ENCODE measurements at places on chromosomes 1 and 21. TPM values are rescaled to one million over a fixed set of nuclear protein-coding genes. Genes with fewer than 3 reads are reported as not detected.

DNA sequence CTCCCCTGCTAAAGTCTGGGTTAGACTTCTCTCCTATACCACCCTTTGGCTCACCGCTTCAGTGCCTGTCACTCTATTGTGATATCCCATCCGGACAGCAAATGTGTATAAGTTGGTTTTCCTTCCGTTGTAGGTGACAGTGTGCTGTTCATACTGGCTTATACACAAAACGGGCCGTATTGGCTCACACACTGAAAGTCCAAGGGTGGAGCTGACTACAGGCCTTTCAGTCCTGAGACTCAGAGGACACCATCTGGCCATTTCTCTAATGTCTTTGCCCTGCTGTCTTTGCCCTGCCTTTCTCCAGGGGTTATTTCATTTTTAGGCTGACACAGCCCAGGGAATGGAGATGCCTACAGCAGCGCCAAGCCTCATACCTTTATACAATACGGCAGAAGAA is 90.7 kb downstream of the URB2 start:
- DNase-seq = no peak

DNA sequence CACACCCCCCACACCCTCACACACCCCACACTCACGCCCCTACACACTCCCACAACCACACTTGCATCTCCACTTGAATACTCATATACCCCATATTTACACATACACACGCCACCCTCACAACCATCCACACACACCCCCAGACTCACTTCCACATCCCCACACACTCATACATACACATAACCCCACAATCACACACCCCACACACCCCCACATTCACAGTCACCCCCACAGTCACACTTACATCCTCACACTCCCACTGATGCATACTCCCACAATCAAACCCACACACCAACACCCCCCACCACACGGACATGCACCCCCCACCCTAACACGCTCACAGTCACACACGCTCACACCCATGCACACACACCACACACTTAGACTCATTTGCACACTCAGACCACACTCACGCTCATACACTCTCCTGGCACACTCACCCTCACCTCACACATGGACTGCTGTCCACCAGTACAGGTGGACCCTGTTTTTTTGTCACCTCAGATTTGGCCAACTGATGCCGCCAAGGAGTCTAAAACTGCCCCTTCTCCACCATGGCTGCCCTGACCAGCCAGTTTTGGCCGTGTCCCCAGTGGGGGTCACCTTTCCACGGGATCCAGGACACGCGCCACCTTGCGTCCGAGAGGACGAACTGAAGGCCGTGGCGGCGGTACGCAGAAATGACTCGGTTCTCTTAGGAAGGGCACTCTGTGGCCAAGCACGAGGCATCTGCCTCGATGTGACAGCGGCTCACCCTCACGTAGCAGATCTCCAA is 45.3 kb upstream of the EDN2 start:
- DNase-seq = no peak

DNA sequence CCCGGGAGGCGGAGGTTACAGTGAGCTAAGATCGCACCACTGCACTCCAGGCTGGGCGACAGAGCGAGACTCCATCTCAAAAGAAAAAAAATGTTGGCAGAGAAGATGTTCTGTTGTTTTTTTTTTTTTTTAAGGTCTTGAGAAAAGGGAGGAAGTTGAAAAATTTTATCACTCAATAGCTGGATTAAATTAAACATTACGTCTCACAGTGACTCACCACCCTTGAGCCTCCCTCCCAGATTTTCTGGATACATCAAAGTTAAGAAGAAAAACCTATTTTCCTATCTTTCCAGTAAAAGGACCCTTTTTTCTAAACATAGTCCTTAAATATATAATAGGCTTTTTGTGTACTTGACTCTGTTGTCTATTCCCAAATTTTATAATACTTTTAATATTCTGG is 35.5 kb downstream of the IFNAR1 start:
- DNase-seq = peak; percentile 60

GRCh38 chr1:58922302-58923089 is 138.6 kb upstream of the JUN start:
- peak; percentile 39 for DNase-seq

- DNase-seq = no peak
These were observed 265.3 kb downstream of the MRPL39 start for GRCh38 chr21:25341981-25342380.

DNA sequence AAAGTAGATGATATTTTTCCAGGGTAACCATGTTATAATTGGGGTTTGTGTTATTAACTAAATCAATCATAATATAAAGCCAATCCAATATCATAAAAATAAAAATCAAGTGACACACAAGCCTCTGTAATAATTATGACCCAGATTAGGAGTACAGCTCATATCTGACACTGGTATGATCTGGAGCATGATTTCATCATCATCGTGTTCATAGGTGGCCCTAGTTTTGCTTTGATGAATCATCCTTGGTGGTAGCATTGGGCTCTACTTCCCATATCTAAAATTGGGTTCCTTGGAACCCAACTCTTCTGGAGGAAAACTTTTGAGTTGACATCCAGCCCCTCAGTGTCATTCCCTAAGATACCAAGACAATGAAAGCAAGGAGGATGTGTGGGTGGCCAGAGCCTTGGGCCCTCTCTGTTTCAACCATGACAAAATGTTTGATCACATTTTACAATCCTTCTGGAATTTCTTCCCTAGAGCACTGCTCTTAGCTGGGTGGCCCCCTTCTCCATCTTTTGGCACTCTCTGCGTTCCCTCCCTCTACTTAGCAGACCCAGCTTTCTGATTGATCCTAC is 37.0 kb upstream of the ENAH start:
- no peak for DNase-seq

GRCh38 chr1:87958716-87959115 is 630.0 kb downstream of the LMO4 start:
- DNase-seq = no peak

GRCh38 chr1:84653130-84653677 is 37.1 kb downstream of the SSX2IP start:
- DNase-seq = no peak

DNA sequence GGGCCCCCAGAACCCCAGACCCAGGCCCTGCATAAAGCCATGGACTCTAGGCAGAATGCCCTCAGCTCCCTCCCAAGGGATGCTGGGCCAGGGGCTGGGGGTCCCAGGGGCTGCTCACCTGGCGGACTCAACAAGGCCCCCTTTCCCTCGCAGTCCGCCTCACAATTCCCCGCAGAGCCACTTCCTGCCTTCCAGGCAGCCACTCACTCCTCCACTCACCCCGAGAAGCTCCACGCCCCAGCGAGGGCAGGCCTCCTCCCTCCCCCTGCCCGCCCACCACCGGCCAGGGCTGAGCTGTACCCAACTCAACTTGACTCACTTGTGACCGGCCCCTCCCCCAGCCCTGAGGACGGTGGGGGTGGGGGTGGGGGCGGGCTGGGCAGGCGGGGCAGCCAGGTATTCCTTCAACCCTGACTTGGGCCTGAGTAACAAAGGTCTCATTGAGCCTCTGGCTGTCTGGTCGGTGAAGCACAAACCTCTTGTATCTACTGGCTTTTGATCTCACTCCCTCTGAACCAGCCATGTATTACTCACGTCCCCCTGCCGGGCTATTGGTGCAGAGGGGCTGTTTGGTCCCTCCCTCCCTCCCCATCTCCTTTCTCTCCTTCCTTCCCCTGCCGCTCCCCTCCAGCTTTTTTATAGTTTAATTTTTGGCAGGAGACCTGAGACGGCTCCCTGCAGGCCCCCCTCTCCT is 5.9 kb downstream of the BLACAT1 start:
- DNase-seq = no peak

- DNase-seq = no peak
These were observed 646.7 kb downstream of the LTN1 start for GRCh38 chr21:28345934-28346333.

DNA sequence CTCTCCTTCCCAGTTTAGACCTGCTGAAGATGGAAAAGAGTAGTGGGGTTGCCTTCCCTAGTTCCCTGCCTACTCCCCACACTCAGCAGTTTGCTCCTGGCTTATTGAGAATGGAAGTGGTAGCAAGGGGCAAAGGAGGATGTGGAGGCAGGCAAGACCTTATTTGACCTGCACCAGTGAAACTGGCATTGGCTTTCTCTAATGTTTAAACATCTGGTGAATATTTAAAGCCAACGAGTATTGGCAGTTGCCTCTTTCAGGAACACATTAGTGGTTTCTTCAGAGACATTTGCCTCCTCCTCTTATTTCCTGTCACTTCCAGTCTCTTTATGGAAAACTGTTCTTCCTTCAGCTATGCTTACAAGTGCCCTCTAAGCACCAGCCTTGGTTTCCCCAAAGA is 62.4 kb upstream of the VAV3 start:
- DNase-seq = no peak

- DNase-seq = peak; percentile 36
These were observed 18.4 kb downstream of the CCT3 start for GRCh38 chr1:156319664-156320063.

GRCh38 chr1:14926818-14927575 is 226.6 kb upstream of the TMEM51 start:
- DNase-seq = no peak

DNA sequence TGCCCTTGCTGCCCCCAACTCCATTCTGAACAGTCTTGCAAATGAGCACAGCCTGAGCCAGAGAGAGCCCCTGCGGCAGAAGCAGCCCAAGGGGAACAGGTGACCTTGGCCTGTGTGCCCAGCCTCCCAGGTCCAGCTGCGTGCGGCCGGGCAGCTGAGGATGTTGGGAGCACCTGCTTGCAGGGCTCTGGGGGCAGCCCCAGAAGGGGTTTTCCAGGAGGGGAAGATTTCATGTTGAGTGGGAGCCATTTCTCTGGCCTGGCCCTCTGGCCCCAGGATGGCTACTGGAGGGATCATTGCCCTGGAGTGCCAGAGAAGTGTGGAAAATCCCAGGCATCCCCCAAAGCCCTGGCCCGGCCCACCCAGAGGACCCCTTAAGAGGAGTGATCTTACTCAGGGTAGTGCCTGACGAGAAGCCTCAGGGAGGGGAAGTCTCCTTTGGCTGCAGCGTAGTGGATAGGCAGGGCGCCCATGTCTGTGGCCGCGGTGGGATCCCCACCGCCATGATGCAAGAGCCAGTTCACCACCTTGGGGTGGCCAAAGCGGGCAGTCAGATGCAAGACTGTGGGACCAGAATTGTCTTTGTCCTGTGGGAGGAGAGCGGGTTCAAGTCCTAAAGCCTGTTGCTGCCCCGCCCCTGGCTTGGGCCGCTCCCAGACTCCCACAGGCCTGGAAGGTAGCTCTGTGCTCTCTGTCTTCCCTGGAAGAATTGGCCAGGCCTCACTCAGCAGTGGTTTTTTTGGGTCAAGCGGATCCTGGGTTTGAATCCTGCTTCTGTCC is 20.6 kb upstream of the RNU1-4 start:
- DNase-seq = no peak

DNA sequence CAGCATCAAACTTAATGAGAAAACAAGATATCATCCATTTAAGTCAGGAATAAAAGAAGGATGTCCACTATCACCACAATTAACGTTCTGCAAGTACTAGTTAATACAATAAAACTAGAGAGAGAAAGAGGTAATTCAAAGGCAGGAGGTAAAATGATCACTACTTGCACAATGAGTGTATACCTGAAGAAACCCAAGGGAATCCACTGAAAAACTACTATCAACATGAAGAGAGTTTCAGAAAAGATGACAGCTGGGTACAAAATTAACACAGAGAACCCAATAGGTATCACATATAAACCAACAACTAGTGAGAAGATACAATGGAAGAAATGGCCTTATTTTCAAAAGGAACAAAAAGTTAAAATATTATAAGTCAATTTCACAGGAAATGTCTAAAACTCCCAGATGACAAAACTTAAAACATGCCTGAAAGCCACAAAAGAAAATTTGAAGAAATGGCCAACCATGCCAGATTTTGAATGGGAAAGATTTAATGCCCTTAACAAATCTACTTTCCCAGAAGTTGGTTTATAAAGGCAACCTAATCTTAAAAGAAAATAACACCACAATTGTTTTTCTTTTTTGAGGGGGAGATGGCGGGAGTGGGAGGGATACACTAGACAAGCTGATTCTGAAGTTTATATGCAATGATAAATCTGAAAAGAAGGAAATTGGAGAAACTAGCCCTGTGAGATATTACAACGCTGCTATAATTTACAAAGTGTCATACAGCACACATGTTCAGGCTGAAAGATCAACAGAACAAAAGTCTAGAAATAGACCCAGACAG is 17.8 kb downstream of the VPS26C start:
- no peak for DNase-seq

DNA sequence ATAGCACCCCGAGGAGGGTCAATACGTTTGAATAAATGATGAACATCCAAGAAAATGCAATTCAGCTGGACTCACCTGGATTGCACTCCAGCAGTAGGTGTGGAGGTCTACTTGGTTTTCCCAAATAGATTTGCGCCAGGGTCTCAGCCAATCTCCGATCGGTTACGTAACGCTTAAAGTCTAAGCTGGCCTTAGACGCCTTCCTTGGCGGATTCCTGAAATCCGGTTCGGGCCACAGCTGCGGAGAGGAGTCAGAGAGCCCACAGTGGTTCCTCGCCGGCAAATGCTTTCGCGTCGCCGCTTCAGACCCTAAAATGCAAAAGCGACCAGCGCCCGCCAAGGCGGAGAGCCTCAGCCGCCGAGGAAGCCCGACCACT is 322 bp downstream of the TFB2M start:
- no peak for DNase-seq

GRCh38 chr1:17763417-17763816 is 8.3 kb downstream of the ACTL8 start:
- no peak for DNase-seq

- DNase-seq = no peak
These were observed 383.3 kb downstream of the RRAGC start for GRCh38 chr1:38476111-38476849.

GRCh38 chr1:22184892-22185612 is 42.2 kb upstream of the WNT4 start:
- DNase-seq = peak; percentile 60

DNA sequence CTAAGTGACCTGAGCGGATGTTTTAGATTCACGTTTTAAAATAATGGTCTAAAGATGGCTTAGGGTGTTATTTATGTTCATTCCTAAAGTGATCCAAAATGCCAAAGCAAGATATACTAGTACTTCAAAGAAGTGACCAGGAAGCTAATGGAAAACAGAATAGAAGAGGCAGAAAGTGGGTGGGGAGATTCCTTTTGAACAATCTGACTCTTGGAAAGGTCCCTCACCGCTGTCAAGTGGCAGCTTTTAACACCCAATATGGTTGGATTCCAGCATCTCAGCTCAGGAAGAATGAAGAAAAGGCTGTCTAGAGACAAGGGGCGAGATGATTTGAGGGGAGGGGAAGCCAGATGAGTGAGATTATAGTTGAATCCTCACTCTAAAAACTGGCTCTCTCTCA is 90.3 kb downstream of the SCMH1 start:
- DNase-seq = no peak

- no peak for DNase-seq
These were observed 2.1 kb downstream of the ARMH1 start for GRCh38 chr1:44676484-44677200.

- DNase-seq = no peak
These were observed 92.8 kb downstream of the PDE9A start for GRCh38 chr21:42746240-42746592.

The LCE3E gene
- not detected for total RNA-seq

The RAB13 gene
- 36.8 TPM for total RNA-seq

The RNU1-2 gene
- total RNA-seq = under 0.01 TPM

The CHIA gene
- not detected for total RNA-seq

The ZNF678 gene
- 5.9 TPM for total RNA-seq

The ADSS2 gene
- total RNA-seq = 66.3 TPM

The FCAMR gene
- total RNA-seq = not detected

The HHAT gene
- total RNA-seq = 0.65 TPM

The A3GALT2 gene
- not detected for total RNA-seq

The TMCO2 gene
- total RNA-seq = not detected

The GSTM4 gene
- 0.40 TPM for total RNA-seq

The CDA gene
- 1.6 TPM for total RNA-seq

The USH2A gene
- total RNA-seq = not detected

The LCE1E gene
- not detected for total RNA-seq

The FCRL2 gene
- total RNA-seq = not detected

The PRR9 gene
- total RNA-seq = not detected

The CFHR4 gene
- not detected for total RNA-seq
